ENCODE measurements at places on chromosomes 4 and X. TPM values are rescaled to one million over a fixed set of nuclear protein-coding genes. Genes with fewer than 3 reads are reported as not detected.

DNA sequence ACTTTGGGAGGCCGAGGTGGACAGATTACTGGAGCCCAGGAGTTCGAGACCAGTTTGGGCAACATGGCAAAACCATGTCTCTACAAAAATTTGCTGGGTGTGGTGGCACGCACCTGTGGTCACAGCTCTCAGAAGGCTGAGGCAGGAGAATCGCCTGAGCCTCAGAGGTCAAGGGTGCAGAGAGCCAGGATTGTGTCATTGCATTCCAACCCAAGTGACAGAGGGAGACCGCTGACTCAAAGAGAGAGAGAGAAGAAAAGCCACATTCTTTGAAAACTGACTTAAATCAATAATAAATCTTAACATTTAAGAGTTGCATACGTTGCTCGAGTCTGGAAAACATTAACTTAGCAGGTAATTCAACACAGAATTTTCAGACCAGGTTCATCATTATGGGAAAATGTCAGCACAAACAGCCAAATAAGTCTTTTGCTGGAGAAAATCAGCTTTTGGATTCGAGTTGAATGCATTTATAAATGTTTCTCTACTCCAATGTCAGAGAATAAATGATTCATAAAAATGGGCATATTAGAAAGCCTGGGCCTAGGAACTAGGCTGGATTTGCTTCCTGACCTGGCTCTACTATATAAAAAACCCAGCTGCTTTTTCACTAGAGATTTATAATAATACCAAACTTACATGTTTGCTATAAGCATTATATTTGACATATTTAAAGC lies 68.3 kb upstream of the RBPJ start:
- H3K27ac ChIP-seq, result no peak overlapping the region
- no peaks in the 10 kb centered on the region for H3K36me3 ChIP-seq
- no peak overlapping the region for H3K4me3 ChIP-seq
- H3K4me1 ChIP-seq, result no peaks in the 10 kb centered on the region
- peaks cover 3% of the 10 kb centered on the region for H3K27me3 ChIP-seq
- DNase-seq, result no peak

GRCh38 chr4:82861529-82861928 lies 29.4 kb downstream of the SEC31A start:
- peaks cover 13% of the 10 kb centered on the region for H3K4me1 ChIP-seq
- DNase-seq, result no peak
- H3K27me3 ChIP-seq, result no peaks in the 10 kb centered on the region
- H3K27ac ChIP-seq, result peak overlapping the region; percentile 54
- no peak overlapping the region for H3K4me3 ChIP-seq
- peaks cover 24% of the 10 kb centered on the region for H3K36me3 ChIP-seq

GRCh38 chrX:20056704-20057103 lies 60.0 kb downstream of the MAP7D2 start:
- H3K4me1 ChIP-seq, result peaks cover 12% of the 10 kb centered on the region
- no peak overlapping the region for H3K4me3 ChIP-seq
- no peak overlapping the region for H3K27ac ChIP-seq
- DNase-seq, result no peak

- H3K27me3 ChIP-seq, result no peaks in the 10 kb centered on the region
- no peaks in the 10 kb centered on the region for H3K36me3 ChIP-seq
- no peak for DNase-seq
- H3K27ac ChIP-seq, result no peak overlapping the region
- H3K4me1 ChIP-seq, result no peaks in the 10 kb centered on the region
These were observed 100.5 kb downstream of the NAA11 start for GRCh38 chr4:79225360-79225759.

- no peak for DNase-seq
- H3K27me3 ChIP-seq, result no peaks in the 10 kb centered on the region
- no peaks in the 10 kb centered on the region for H3K36me3 ChIP-seq
- peak overlapping the region; percentile 83 for H3K27ac ChIP-seq
- peaks cover 28% of the 10 kb centered on the region for H3K4me1 ChIP-seq
These were observed 578 bp downstream of the APOOL start for GRCh38 chrX:85004255-85004654.

GRCh38 chr4:1381181-1381621 lies 25.0 kb downstream of the NKX1-1 start:
- H3K27ac ChIP-seq, result no peak overlapping the region
- H3K36me3 ChIP-seq, result peaks cover 6% of the 10 kb centered on the region
- no peaks in the 10 kb centered on the region for H3K27me3 ChIP-seq
- no peak overlapping the region for H3K4me3 ChIP-seq
- no peaks in the 10 kb centered on the region for H3K4me1 ChIP-seq
- DNase-seq, result peak; percentile 34

- no peaks in the 10 kb centered on the region for H3K27me3 ChIP-seq
- H3K27ac ChIP-seq, result no peak overlapping the region
- H3K4me3 ChIP-seq, result no peak overlapping the region
These were observed 102.8 kb downstream of the INPP4B start for GRCh38 chr4:142743121-142743825.

GRCh38 chr4:3467601-3468031 lies 4.5 kb downstream of the DOK7 start:
- H3K36me3 ChIP-seq, result no peaks in the 10 kb centered on the region
- no peak overlapping the region for H3K27ac ChIP-seq
- DNase-seq, result no peak
- H3K27me3 ChIP-seq, result peaks cover 11% of the 10 kb centered on the region
- H3K4me1 ChIP-seq, result peaks cover 1% of the 10 kb centered on the region

DNA sequence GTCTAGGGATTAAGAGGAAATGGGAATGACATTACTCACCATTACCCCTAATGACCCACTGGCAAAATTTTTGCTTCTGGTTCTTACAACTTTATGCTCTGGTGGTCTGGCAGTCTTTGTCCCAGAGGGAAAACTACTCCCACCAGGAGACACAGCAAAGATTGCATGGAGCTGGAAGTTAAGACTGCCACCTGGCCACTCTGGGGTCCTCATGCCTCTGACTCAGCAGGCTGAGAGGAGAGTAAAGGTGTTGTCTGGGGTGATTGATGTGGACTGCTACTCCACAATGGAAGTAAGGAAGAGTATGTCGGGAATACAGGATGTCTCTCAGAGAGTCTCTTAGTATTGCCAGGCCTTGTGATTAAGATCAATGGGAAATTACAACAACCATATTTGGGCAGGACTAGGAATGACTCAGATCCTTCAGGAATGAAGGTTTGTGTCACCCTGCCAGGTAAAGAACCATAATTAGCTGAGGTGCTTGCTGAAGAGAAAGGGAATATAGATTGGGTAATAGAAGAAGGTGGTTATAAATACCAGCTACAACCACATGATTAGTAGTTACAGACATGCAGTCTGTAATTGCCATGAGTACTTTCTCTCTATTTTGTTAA lies 215.5 kb downstream of the GPAT3 start:
- no peak for DNase-seq
- no peaks in the 10 kb centered on the region for H3K4me1 ChIP-seq
- H3K36me3 ChIP-seq, result no peaks in the 10 kb centered on the region
- H3K4me3 ChIP-seq, result no peak overlapping the region

GRCh38 chr4:128481752-128482480 lies 194.3 kb upstream of the PGRMC2 start:
- H3K4me3 ChIP-seq, result no peak overlapping the region
- no peaks in the 10 kb centered on the region for H3K27me3 ChIP-seq
- no peak for DNase-seq
- H3K27ac ChIP-seq, result no peak overlapping the region
- no peaks in the 10 kb centered on the region for H3K4me1 ChIP-seq
- peaks cover 18% of the 10 kb centered on the region for H3K36me3 ChIP-seq

KLB gene
- 0.05 TPM for total RNA-seq

MAGEE2 gene
- total RNA-seq, result not detected

RADX gene
- 12.5 TPM for total RNA-seq

ART3 gene
- not detected for total RNA-seq

CCNB3 gene
- 0.29 TPM for total RNA-seq

FAM114A1 gene
- not detected for total RNA-seq
